CD14-positive monocyte (primary cell): ENCODE measurements at places on chromosomes 11 and 22. TPM values are rescaled to one million over a fixed set of nuclear protein-coding genes. Genes with fewer than 3 reads are reported as not detected.

DNA sequence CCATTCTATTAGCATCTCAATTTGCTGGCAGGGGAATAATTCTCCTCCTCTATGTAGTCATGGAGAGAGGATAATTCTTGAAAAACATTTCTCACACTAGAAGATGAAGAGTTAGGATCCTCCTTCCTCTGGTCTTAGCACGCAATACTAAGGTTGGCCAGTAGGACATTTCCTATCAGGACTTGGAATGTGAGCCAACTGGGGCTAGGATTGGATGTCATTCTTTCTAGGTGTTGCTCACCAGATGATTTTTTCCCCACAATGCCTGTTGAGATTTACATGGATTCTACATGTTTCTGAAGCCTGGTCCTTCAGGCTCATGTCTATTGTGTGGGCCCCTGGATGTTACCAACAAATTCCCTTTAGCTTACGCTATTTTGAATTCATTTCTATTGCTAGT lies 28.0 kb downstream of the SLN start:
- DNase-seq, result no peak

DNA sequence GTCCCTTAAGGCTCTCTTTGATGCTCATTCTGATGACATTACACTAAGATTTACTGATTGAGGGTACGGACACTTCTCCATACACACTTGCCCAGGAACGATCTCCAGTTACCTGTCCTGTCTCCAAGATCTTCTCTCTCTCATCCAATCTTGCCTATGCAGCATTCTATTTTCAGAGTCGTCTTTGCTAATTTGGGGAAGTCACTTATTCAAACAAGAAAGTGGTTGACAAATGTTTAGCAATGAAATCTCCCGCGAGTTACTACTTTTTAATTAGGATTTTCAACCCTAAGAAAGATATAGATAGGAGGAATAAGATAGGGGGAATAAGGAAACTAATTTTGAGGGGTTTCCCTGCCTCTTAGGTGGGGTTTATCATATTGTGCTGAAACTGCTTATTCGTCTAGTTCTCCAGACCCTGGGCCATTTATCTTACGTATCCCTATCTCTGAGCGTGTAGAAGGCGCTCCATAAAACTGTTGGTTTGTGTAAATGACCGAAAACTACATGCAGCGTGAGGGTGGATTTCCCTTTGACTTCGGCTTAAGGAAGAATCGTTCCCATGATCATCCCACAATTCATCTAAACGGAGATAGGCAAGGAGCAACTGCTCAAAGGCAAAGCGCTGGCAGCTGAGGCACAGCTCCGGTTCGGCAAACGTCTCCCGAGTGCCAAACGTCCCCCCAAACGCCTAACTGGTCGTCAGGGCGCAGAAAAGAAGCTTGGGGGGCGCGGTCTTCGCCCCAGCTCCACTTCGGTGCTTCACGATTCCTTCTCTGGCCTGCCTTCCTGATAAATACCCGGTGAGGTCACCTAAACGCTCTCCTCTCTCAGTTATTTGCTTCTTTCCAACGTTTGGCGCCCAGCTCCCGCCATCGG lies 804 bp downstream of the APIP start:
- DNase-seq, result peak; percentile 26

- no peak for DNase-seq
Measured at GRCh38 chr22:39456522-39457197, at the start of gene MGAT3. MGAT3 (plus strand) TSS chr22:39457012; CDS start chr22:39487348, 30,336 bp downstream.

The FOLR1 gene
- polyA plus RNA-seq, result not detected

DNA sequence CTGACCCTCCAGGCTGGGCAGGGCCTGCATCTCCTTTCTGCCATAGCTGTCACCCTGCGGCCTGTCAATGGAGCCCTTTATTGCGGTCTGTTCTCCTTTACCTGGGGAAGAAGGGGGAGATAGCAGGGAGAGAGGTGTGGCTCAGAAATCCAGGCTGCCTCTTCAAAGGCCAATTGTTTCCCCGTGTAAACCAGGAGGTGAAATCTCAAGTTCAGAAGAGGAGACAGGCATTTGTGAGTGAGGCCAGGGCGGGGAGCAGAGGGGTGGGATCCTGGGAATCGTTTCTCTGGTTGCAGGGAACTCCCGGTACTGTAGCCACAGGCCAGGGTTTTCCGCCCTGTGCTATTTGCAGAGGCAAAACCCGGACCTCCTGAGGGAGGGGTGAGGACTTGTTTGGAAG lies 9.1 kb downstream of the DCPS start:
- DNase-seq, result no peak

DNA sequence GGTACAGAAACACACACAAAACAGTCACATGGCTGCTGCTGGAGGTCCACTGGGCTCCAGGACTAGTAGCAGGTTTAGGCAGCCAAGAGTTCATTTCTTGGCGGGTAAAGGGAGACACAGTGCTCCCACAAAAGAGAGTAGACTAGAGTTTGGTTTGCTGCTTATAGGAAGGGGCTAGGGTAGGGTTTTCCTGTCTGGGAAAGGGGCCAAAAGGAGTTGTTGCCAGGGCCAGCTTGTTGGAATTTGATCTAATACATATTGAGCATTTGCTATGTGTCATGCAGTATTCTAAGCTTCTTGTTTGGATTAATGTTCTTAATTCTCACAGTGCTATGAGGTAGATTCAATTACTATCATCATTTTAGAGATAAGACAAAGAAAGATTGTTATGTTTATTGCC lies 195.1 kb upstream of the PLET1 start:
- no peak for DNase-seq

GRCh38 chr11:34749666-34750659 lies 129.1 kb downstream of the EHF start:
- no peak for DNase-seq

The ASCL2 gene
- 8.3 TPM for polyA plus RNA-seq

DNA sequence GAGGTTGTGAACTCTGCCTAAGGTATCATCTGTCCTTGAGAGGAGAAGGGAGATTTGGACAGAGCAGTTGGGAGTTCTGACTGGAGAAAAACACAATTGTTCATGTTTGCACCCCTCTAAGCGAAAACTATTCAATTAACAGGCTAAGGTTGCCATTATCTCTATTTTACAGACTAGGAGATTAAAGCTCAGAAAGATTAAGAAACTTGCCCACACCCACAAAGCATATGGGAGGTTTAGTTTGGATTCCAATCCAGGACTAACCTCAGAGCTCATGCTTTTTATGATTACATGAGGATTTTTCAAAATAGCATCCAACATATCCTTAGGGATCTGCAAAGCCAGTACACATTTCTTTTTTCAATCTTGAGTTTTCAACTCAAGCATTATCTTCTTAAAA lies 22.0 kb downstream of the GAB2 start:
- DNase-seq, result no peak
